ENCODE measurements at places on chromosomes 3 and 15. TPM values are rescaled to one million over a fixed set of nuclear protein-coding genes. Genes with fewer than 3 reads are reported as not detected.

- no peaks in the 10 kb centered on the region for H3K27me3 ChIP-seq
- peak; percentile 48 for DNase-seq
- no peaks in the 10 kb centered on the region for H3K36me3 ChIP-seq
These were observed 17.6 kb downstream of the EMC7 start for GRCh38 chr15:34084086-34084485.

- no peaks in the 10 kb centered on the region for H3K4me1 ChIP-seq
- no peaks in the 10 kb centered on the region for H3K27me3 ChIP-seq
These were observed 19.2 kb upstream of the RPL14 start for GRCh38 chr3:40437889-40438288.

DNA sequence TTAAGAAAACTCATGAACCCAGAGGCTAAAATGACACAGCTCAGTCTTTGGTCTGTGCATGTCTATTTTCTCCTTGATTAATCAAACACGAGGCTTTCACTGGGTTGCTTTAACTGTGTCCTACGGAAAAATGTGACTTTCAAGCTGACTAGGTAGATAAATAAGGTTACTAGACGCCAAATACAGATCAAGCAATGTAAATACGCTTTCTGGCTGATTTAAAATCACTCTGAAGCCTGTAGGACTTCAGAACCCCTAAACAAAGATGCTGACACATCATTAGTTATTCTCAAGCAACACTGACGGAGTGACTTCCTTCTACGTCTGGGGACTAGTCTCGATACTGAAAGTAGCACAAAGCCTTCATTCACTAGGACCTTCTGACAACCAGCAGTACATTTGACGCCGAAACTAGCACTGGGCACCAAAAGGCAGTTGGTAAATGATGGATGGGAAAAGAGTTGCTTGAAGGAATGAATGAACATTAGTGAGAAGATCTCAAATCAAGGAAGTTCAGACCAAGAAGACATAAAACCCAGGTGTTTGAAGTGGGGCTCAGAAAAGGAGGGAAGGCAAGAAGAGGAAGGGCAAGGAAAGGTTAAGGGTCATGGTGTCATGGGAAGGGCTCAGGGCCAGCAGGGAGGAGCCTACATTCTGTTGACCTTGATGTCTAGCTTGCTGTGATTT, 67.1 kb upstream of the CDV3 start:
- no peak overlapping the region for H3K27ac ChIP-seq
- H3K36me3 ChIP-seq: no peaks in the 10 kb centered on the region
- no peak overlapping the region for H3K4me3 ChIP-seq
- DNase-seq: no peak
- no peaks in the 10 kb centered on the region for H3K4me1 ChIP-seq

DNA sequence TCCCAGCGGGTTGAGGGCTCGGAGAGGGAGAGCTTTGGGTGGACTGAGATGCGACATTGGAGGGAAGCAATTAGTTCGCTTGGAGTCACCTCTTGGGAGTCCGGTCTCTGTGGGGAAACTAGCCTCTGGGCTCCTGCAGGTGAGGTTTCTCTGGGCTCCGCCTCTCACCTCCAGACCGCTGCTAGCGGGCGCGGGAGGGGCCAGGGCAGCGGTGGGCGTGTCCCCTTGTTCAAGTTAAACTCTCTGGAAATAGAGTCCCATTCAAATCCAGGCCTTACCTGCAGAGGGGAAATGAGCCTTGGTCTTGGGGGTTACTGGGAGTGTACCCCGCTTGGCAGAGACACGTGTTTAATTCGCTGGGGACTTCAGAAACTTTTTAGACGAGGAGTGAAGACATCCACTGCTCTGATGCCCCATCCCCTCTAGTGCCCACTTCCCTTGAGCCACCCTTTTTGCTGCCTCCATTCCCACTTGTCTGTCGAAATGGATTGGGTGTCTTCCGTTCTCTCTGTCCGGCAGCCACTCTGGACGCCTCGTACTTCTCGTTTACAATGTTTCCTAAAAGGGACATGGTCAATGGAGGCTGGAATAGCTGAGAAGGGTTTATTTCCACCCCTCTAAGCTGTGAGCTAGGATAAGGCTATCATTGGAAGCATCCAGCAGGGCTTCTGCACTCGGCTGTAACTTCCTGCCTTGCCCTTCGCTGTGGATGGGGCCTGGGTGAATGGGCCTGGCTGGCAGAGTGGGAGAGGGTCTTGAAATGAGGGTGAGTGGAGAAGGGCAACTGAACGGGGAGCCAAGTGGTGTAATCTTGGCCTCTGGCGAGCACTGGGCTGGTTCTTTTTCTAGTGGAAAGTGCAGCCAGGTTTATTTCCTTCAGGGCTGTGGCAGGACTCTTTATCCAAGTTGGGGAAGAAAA, 1.1 kb downstream of the MITF start:
- peak overlapping the region; percentile 76 for H3K4me3 ChIP-seq
- H3K27me3 ChIP-seq: no peaks in the 10 kb centered on the region
- peak overlapping the region; percentile 93 for H3K27ac ChIP-seq
- peaks cover 17% of the 10 kb centered on the region for H3K4me1 ChIP-seq
- peak; percentile 64 for DNase-seq

TTC21A gene
- total RNA-seq: 16.3 TPM

NAALADL2 gene
- total RNA-seq: 31.3 TPM

SEMA3G gene
- 10.2 TPM for total RNA-seq

Measured in uterus (tissue), 4 donors.